ENCODE measurements at places on chromosomes 1 and 21. TPM values are rescaled to one million over a fixed set of nuclear protein-coding genes. Genes with fewer than 3 reads are reported as not detected.

GRCh38 chr1:17789926-17790325 is 34.8 kb downstream of the ACTL8 start:
- no peaks in the 10 kb centered on the region for H3K27me3 ChIP-seq
- H3K4me1 ChIP-seq = no peaks in the 10 kb centered on the region
- H3K27ac ChIP-seq = no peak overlapping the region
- no peak overlapping the region for H3K4me3 ChIP-seq
- H3K36me3 ChIP-seq = no peaks in the 10 kb centered on the region

DNA sequence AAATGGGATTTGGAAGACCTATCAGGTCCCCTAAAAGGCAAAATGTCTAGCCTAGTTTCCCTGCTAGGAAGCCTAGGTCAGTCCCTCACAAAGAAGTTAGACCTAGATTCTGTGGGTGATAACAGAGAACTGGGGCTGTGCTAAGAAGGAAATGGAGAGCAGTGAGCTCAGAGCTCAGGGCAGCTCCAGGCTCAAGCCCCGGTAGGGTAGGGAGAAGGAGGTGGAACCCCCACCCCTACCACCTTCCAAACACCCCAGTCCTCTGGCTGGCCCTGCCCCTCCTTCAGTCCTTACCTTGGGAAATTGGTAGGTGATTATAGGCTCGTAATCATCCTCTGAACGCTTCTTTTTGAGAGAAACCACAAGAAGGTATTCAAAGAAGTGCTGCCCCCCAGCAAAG is 1.1 kb downstream of the DENND2D start:
- H3K36me3 ChIP-seq = peaks cover 23% of the 10 kb centered on the region
- H3K4me1 ChIP-seq = no peaks in the 10 kb centered on the region
- DNase-seq = no peak
- H3K27me3 ChIP-seq = no peaks in the 10 kb centered on the region
- no peak overlapping the region for H3K4me3 ChIP-seq

The KANK4 gene
- 0.05 TPM for total RNA-seq

DNA sequence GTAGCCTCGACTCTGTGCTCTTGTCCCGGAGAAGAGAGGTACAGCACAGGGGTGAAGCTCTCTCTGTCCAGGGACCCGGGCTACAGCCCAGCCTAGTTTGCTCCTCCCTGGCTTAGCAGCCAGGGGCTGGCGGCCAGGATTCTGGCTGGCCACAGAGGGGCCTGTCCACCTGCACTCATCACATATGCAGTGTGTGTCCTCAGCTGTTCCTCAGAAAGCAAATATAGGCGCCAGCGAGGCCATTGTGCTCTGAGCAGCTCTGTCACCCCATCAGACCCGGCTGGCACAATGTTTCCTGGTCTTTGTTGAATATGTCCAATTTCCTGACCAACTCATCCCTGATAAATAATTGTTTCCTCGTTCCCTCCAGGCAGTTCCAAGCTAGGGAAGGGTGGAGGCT is 28.5 kb downstream of the KCND3 start:
- DNase-seq = no peak
- H3K27me3 ChIP-seq = no peaks in the 10 kb centered on the region
- H3K36me3 ChIP-seq = no peaks in the 10 kb centered on the region
- no peak overlapping the region for H3K27ac ChIP-seq

DNA sequence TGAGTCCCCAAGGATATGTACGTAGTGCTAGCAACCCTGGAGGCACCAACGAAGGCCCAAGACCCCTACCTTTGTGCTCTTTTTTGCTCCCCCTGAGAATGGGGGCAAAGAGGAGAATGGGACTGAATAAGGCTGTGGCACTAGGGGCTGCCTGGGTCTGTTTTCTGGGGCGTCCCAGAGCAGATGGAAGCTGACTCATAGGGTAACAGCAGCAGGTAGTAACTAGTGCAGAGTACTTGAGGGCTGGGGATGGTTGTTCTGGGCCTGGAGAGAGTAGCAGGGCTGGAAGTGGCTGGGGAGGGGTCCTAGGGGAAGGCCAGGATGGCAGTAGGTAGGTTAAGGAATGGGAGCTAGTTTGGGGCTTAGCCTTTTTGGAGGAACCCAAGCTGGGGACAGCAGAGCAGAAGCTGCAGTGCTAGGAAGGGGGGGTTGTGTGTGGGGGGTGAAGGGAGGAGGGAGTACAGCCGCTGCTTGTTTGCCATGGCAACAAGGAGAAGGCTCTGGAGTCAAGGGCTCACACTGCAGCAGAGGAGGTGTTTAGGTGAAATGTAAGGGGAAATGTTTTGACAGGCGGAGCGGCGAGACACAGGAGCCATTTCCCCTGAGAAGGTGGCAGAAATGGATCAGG is 1.8 kb downstream of the NCDN start:
- H3K4me1 ChIP-seq = peaks cover 21% of the 10 kb centered on the region
- no peaks in the 10 kb centered on the region for H3K27me3 ChIP-seq
- no peak for DNase-seq
- H3K36me3 ChIP-seq = peaks cover 22% of the 10 kb centered on the region

GRCh38 chr1:6969106-6969505 is 183.9 kb downstream of the CAMTA1 start:
- H3K36me3 ChIP-seq = no peaks in the 10 kb centered on the region
- H3K27me3 ChIP-seq = peaks cover 4% of the 10 kb centered on the region
- no peak overlapping the region for H3K4me3 ChIP-seq
- H3K27ac ChIP-seq = no peak overlapping the region

GRCh38 chr1:26827106-26827604 is 667 bp downstream of the ZDHHC18 start:
- DNase-seq = no peak
- peaks cover 3% of the 10 kb centered on the region for H3K36me3 ChIP-seq
- peak overlapping the region; percentile 88 for H3K4me3 ChIP-seq
- H3K27ac ChIP-seq = peak overlapping the region; percentile 87
- H3K27me3 ChIP-seq = no peaks in the 10 kb centered on the region

DNA sequence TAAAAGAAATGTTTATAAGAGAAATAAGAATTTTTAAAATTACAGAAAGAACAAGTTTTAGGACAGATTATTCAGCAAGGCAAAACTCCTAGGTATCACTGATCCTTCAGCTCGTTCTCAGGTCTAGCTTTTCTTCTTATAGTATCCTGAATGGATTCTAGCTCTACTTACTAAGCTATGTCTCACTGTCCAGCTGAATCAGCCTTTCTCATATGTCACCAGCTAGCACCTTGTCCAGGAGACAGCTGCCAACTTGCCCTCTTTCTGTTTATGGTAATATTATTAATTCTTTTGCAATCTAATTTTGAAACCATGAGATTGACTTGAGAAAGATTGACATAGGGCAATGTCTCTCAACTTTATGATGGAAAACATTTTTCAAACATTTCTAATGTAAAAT is 159.9 kb downstream of the LYPLAL1 start:
- no peak for DNase-seq
- H3K27me3 ChIP-seq = no peaks in the 10 kb centered on the region
- H3K4me3 ChIP-seq = no peak overlapping the region
- no peak overlapping the region for H3K27ac ChIP-seq
- H3K4me1 ChIP-seq = no peaks in the 10 kb centered on the region
- no peaks in the 10 kb centered on the region for H3K36me3 ChIP-seq

The HJV gene
- total RNA-seq = 102 TPM

- no peak for DNase-seq
- peaks cover 66% of the 10 kb centered on the region for H3K36me3 ChIP-seq
- H3K4me3 ChIP-seq = peak overlapping the region; percentile 37
- H3K27ac ChIP-seq = no peak overlapping the region
Observed at GRCh38 chr1:17045634-17046333, 8.0 kb downstream of the SDHB start.

- no peak for DNase-seq
- no peak overlapping the region for H3K27ac ChIP-seq
- no peaks in the 10 kb centered on the region for H3K4me1 ChIP-seq
- H3K27me3 ChIP-seq = no peaks in the 10 kb centered on the region
Observed at GRCh38 chr1:94646141-94646643, 104.6 kb upstream of the F3 start.

GRCh38 chr1:107626073-107626796 is 338.7 kb downstream of the VAV3 start:
- no peaks in the 10 kb centered on the region for H3K36me3 ChIP-seq
- DNase-seq = no peak

The IGSF9 gene
- not detected for total RNA-seq

The SPRR3 gene
- total RNA-seq = not detected

- H3K27me3 ChIP-seq = no peaks in the 10 kb centered on the region
- peaks cover 46% of the 10 kb centered on the region for H3K4me1 ChIP-seq
- peak; percentile 63 for DNase-seq
- H3K4me3 ChIP-seq = no peak overlapping the region
- H3K27ac ChIP-seq = peak overlapping the region; percentile 72
Observed at GRCh38 chr1:25568090-25568833, 24.9 kb downstream of the LDLRAP1 start.

The TFF2 gene
- total RNA-seq = not detected

The LAMC2 gene
- 1.0 TPM for total RNA-seq

- H3K27ac ChIP-seq = peak overlapping the region; percentile 13
- no peak for DNase-seq
- H3K27me3 ChIP-seq = no peaks in the 10 kb centered on the region
- no peak overlapping the region for H3K4me3 ChIP-seq
- peaks cover 34% of the 10 kb centered on the region for H3K4me1 ChIP-seq
Observed at GRCh38 chr1:61432616-61433388, 292.1 kb downstream of the TM2D1 start.

- H3K4me3 ChIP-seq = no peak overlapping the region
- no peaks in the 10 kb centered on the region for H3K36me3 ChIP-seq
- DNase-seq = no peak
- no peak overlapping the region for H3K27ac ChIP-seq
- H3K4me1 ChIP-seq = no peaks in the 10 kb centered on the region
- no peaks in the 10 kb centered on the region for H3K27me3 ChIP-seq
Observed at GRCh38 chr1:172955161-172955815, 95.5 kb downstream of the TNFSF18 start.

DNA sequence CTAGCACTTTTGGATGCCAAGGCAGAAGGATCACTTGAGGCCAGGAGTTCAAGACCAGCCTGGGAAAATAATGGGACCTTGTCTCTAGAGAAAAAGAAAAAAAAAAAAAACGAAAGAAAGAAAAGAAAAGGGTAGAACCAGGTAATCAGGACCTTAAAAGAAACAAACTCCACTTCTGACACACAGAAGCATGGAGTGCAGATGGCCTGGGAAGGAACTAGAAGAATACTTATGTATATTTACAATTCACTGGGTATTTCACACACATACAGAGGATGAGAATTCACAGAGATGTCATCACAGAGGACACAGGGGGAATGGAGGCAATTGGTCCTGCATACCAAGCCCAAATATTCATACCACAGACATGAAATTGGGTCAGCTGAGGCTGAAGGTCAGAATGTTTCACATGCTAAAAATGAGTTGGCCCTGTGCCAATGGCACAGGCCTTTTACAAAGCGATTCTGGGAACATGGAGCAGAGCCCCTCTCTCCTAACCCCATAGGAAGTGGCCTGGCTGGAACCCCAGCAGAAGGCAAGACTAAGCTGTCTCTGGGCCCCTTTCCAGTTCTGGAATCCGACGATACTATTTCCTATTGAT is 4.4 kb downstream of the B4GALT3 start:
- H3K27me3 ChIP-seq = no peaks in the 10 kb centered on the region
- H3K36me3 ChIP-seq = peaks cover 81% of the 10 kb centered on the region
- DNase-seq = peak; percentile 50
- no peak overlapping the region for H3K4me3 ChIP-seq
- H3K4me1 ChIP-seq = peaks cover 6% of the 10 kb centered on the region

GRCh38 chr1:55700359-55701130 is 485.4 kb upstream of the USP24 start:
- H3K27ac ChIP-seq = no peak overlapping the region
- no peaks in the 10 kb centered on the region for H3K36me3 ChIP-seq
- DNase-seq = no peak
- H3K4me3 ChIP-seq = no peak overlapping the region
- H3K27me3 ChIP-seq = no peaks in the 10 kb centered on the region

DNA sequence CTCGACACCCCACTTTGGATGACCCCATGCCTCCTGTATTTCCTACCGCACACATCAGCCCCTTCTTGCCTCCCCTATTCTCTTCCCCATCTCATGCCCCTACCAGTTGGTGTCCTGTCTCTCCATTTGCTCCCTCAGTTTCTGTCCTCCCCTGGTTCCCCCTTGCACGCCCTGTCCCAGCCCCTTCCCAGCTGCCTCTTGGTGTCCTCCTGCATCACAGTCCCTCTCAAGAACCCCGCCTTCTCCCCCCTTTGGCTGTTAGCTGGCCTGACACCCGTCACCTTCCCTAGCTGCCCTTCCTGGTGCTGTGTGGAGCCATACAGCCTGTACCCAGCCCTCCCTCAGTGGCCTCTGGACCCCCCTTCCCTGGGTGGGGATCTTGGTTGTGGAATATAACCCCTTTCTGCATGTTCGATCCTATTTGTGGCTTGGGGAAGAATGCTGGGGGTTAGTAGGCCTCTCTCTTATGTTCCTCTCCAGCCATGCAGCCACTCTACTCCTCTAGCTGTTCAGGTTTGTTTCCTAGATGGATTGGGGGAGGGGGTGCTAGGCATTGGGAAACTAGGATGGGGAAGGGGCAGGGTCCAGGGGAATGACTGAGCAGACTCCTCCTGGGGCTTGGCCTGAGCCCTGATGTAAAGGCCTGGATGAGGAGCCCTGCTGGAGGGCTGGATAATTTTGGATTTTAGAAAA is 41.4 kb upstream of the NFASC start:
- H3K27me3 ChIP-seq = no peaks in the 10 kb centered on the region
- no peak for DNase-seq
- no peak overlapping the region for H3K27ac ChIP-seq
- H3K36me3 ChIP-seq = no peaks in the 10 kb centered on the region

The GJA9 gene
- not detected for total RNA-seq

The ACTN2 gene
- total RNA-seq = 1,902 TPM

DNA sequence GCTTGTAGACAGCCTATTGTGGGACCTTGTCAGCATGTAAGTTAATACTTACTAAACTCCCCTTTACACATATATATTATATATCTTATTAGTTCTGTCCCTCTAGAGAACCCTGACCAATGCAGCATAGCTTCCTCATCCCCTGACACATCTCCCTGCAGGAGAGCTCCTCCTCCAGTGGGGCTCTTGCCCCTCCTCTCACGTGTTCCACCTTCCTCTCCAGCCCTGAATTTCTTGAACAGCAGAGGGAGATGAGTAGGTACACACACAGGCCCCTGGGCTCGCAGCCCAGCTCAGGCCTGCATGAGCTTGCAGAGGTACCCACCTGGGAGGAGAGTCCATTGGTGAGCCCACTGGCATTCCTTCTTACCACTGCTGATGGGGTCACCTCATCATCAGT is 27.3 kb upstream of the GOLT1A start:
- H3K36me3 ChIP-seq = no peaks in the 10 kb centered on the region
- H3K27ac ChIP-seq = no peak overlapping the region
- no peak for DNase-seq
- H3K27me3 ChIP-seq = no peaks in the 10 kb centered on the region
- no peak overlapping the region for H3K4me3 ChIP-seq

GRCh38 chr1:247360991-247361731 is 29.5 kb upstream of the ZNF496 start:
- no peaks in the 10 kb centered on the region for H3K36me3 ChIP-seq
- peak overlapping the region; percentile 79 for H3K27ac ChIP-seq
- peak; percentile 47 for DNase-seq
- H3K4me3 ChIP-seq = no peak overlapping the region

GRCh38 chr1:3054474-3054873 is 14.5 kb upstream of the PRDM16 start:
- H3K4me1 ChIP-seq = no peaks in the 10 kb centered on the region
- DNase-seq = no peak
- no peaks in the 10 kb centered on the region for H3K27me3 ChIP-seq
- no peaks in the 10 kb centered on the region for H3K36me3 ChIP-seq
- H3K27ac ChIP-seq = no peak overlapping the region

- no peak overlapping the region for H3K4me3 ChIP-seq
- H3K4me1 ChIP-seq = peaks cover 7% of the 10 kb centered on the region
- no peaks in the 10 kb centered on the region for H3K27me3 ChIP-seq
- H3K27ac ChIP-seq = peak overlapping the region; percentile 67
- H3K36me3 ChIP-seq = no peaks in the 10 kb centered on the region
Observed at GRCh38 chr1:203512848-203513584, 19.1 kb downstream of the OPTC start.

GRCh38 chr1:51605961-51606723 is 10.8 kb upstream of the OSBPL9 start:
- no peak for DNase-seq
- no peaks in the 10 kb centered on the region for H3K4me1 ChIP-seq
- no peak overlapping the region for H3K4me3 ChIP-seq
- no peaks in the 10 kb centered on the region for H3K27me3 ChIP-seq
- H3K27ac ChIP-seq = no peak overlapping the region
